Activated naive CD8-positive, alpha-beta T cell treated with anti-CD3 and anti-CD28 coated beads, Interleukin-2, amount 10 ng/mL, durations not matched to agents 7 days and 5 days (primary cell): ENCODE measurements at places on chromosomes 13 and 19. TPM values are rescaled to one million over a fixed set of nuclear protein-coding genes. Genes with fewer than 3 reads are reported as not detected.

Gene TTYH1
- total RNA-seq: 1.9 TPM

Gene CASP14
- not detected for total RNA-seq

Gene ZNF667
- 2.0 TPM for total RNA-seq

Gene C19orf73
- 1.7 TPM for total RNA-seq

Gene BEST2
- total RNA-seq: not detected

Gene ONECUT3
- total RNA-seq: not detected

Gene RNF225
- 0.94 TPM for total RNA-seq

Gene PDX1
- total RNA-seq: not detected

GRCh38 chr19:41783612-41784011 is 12.8 kb upstream of the CEACAM3 start:
- DNase-seq: no peak

DNA sequence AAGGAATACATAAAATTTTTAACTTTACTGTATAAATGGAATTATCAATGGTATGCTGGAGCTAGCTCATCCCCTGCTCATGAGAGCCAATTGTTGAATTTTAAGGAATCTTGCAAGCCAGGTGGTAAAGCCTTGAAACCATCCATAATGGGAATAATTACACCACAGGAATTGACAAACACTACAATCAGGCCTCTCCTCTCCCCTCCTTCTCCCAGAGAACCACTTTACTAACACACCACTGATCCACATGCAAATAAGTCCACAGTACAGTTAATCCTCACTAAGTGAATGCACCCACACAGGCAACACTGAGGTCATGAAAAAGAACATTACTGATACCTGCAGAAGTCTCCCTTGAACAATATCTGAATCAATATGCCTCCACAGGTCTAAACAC is 140.5 kb downstream of the KLF12 start:
- no peak for DNase-seq

DNA sequence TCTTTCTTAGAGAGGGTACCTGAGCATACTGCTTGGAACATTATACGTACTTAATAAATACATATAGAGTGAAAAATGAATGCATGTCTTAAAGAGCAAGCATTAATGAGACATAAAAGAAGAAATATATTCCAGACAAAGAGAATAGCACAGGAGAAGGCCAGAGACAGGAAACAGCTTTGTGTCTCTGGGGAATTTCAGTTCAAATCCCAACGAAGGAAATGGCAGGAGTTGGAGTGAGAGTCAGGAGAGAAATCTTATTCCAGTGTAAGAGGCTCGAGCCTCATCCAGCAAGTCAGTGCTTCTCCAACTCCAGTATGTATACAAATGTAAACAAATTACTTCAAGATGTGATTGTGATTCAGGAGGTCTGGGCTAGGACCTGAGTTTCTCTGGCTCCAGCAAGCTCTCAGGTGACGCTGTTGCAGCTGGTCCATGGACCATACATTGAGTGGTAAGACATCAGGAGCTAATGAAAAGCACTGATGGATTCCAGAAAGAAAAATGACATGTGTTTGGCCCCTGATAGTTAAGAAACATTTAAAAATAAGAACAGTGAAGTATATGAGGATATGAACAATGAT is 108.2 kb downstream of the RAP2A start:
- no peak for DNase-seq

GRCh38 chr13:67045357-67045756 is 184.8 kb downstream of the PCDH9 start:
- DNase-seq: no peak

DNA sequence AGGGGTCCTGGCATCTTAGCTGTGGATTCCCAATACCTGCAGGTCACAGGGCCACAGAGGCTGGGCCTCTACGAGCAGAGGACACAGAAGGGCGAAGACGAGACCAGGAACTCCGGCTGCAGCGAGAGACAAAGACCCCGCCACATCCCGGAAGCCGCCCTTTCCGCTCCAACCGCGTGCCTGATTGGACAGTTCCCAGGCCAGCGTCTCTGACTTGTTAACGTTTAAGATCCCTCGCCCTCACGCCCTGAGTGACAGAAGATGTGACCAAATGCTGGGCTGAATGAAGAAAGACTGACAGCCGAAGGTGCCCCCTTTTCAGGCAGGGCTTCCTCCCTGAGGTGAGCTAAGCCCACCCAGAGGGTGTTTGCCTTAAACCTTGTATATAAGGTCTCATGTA is at the start of gene ZNF98:
Gene ZNF98 (minus strand): TSS at position 136 of the 400 bp plus-strand sequence. CDS start 122 bp downstream, at position 14.
- no peak for DNase-seq

DNA sequence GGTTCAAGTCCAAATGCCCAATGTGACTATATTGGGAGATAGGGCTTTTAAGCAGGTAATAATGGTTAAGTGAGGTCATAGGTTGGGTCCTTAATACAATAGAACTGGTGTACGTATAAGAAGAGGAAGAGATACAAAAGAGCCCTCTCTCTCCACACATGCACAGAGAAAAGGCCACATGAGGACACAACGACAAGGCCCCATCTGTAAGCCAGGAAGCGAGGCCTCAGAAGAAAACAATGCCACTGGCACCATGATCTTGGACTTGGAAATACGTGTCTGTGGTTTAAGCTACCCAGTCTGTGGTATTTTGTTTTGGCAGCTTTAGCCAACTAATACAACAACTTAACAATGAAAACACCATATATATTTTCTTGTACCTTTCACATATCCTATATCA is 23.4 kb upstream of the RFC3 start:
- DNase-seq: no peak

DNA sequence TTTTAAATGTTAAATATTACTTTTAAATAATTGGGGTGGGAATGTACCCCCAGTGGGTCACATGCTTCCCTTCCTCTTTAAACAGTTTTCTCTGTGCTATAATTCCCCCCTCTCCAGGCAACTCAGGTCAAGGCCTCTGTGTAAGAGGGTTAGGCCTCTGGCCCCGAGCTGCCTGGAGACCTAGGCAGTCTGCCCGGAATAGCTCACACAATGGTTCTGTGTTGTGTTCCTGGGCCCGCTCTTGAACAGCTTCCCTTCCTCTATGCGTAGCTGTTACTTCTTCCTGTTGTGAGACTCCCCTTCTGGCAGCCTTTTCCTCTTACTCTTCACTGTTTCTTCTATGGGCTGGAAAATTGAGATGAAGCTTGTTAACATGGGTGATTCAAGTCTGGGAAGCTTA is 14.8 kb upstream of the ZNF492 start:
- no peak for DNase-seq

DNA sequence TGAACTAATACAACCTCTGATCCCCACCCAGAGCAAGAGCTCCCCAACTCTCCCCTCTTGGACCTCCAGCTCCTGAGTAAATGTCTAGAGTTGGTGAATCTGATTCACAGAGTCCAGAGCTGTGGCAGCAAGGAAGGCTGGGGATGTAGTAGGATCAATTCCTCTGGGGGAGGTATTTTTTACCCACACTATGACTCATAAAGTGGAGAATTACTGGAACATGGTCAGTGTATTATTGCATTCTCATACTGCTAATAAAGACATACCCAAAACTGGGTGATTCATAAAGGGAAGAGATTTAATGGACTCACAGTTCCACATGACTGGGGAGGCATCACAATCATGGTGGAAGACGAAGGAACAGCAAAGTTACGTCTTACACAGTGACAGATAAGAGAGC is 496.7 kb downstream of the EFNB2 start:
- DNase-seq: no peak

GRCh38 chr19:5624018-5624663 is 1.3 kb downstream of the SAFB start:
- DNase-seq: no peak

DNA sequence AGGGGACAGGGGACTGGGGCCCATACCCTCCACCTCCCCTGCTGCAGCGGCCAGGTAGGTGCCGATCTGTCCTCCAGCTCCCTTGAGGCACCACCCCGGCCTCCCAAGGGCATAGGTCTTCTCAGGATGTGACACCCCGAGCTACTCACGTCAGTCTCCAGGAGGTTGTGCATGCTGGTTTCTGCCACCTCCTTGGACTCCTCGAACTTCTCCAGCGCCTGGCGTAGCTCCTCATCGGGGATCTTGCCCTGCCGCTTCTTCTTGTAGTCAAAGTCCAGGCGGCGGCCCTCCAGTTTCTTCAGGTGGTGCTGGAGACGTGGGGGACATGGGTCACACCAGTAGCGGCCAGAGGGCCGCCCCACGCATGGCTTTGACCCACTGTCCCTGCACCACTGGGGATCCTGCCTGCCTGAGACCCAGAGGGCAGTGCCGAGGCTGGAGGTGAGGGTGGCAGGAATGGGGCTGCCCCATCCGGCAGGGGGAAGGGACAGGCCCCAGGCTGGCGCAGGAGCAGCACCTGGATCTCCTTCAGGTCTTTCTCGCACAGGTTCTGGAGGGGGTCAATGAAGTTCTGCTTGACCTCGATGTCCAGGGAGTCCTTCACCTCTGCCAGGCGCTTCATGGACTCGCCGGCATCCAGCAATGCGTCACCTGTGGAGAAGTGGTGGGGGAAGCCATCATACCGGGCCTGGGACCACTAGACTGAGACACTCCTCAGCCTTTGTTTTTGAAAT is 20.4 kb downstream of the MPND start:
- DNase-seq: peak; percentile 30

DNA sequence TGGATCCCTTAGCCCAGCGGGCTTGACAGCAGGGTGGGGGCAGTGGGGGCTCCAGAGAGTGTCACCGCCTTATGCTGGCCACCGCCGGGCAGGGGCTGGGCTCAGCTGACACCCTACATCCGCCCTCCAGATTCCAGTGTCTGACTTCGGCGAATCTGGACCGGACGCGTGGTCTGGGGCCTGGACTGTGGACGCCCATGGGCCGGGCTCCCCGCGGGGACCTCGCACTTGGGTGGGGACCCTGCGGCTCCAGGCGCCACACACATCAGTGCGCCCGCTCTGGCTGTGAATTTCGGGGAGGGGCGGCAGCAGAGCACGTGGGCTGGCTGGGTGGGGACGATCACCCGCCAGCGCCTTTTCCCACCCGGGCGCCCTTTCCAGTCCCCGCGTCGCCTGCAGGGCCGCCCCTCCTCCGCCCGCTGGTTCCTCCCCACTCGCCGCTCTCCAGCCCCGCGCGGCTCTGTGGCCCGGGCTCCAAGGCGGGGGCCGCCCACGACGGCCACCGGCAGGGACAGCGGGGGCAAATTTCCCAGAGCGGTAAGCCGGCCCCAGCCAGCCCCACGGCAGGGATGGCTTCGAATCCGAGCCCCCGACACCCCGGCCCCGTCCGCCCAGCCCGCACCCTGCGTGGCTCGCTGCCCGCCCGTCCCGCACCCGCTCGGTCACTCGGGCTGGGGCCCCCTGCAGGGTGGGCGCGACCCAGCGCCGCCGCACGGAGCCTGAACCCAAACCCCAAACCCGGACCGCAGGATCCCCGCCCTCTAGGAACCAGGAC is 23.3 kb upstream of the ZNF99 start:
- no peak for DNase-seq

- no peak for DNase-seq
Measured at GRCh38 chr19:17319473-17320238, 10.3 kb downstream of the DDA1 start.

GRCh38 chr19:53467485-53468262 is at the start of gene ZNF813:
ZNF813 (plus strand) TSS chr19:53467733; CDS start chr19:53483823, 16,090 bp downstream.
- DNase-seq: peak; percentile 98

DNA sequence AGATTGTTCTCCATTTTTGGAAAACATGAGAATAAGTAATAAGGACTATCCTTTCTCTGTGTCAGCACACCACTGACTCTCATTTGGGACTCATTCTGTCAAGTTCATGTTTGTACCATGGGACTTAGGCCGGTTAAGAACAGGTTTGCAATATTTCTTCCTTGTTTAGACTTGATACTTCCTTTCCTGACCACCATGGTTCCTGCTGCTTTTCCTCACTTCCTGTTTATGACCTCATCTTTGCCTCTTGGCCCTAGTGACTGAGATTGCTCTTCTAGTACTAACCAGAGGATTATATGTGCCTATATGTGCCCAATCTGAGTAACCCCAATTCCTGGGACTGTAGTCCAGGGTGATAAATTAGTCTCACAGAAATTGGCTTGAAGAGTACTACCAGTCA is 32.5 kb upstream of the NDFIP2 start:
- DNase-seq: no peak

- no peak for DNase-seq
Measured at GRCh38 chr19:6533746-6534418, 3.1 kb downstream of the TNFSF9 start.

DNA sequence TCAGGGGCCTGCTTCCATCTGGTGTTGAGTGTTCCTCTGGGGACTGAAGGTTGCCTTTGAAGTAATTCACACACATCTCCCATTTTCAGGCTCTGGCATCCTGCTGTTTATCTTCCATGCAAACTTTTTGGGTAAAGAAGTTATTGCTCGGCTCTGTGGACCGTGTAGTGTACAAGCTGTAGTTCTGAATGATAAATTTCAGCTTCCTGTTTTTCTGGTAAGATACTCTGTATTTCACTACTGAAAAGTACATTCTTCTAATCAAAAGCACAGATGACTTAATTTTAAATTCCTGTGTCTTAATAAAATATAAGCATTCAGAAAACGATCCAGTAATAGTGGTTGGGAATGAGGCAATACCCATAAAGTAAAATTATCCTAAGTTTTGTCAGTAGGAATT is 36.7 kb downstream of the MPHOSPH8 start:
- DNase-seq: no peak

DNA sequence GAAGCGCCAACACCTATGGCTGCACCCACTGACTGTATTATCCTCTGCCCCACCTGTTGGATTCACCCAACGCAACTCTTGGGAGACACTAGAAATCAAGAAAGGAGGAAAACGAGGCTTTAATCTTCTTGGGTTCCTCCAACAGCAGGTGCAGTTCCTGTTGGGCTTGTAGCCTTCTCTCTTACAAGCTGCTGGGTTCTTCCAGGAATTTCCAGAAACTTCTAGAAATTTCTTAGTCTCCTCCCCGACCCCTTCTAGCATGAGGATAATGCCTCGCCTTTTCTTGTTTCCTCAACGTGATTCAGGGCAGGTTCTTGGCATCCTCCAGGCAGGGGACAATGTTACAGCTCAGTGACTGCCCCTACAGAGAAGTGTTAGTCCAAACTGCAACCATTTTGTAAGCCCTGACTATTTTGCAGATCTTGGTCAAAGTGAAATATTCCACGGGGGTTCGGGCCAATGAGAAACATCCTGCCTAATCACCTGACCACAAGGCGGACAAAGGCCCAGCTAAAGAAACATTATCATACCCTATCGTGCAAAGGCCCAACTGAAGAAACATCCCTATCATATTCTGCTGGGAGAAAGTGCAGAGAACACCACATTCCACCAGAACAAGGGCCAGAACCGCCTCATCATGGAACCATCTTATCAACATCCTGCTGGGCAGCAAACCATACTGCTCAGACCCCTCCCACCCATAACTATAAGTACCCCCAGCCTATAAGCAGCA is 614 bp upstream of the PNMA8A start:
- DNase-seq: no peak

DNA sequence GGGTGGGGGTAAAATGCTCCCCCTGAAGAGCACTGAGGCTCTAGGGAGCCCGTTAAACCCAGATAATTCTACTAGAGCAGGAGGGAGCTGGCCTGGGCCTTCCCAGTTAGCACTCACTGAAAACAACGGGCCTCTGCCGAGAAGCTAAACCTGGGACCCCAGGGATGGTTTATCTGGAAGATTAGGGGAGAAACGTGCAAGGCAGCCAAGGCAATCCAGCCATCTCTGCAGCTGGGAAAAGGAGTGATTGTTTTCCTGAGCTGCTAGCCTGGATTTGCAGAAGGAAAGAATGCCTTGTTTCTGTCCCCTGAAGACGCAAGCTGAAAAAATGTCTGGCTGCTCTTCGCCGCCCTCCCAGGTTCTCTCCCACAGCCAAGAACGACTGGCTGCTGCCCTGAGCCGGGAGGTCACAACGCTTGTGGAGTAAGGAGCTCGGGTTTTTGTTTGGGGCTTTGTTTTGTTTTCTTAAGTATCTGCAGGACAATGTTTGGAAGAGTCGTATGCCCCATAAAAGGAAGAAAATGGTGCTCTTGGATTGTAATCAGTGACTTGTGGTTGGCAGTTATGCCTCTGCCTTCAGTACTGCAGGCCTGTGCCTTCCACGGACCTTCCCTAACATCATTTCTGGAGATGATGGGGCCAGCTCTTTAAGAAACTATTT is 31.5 kb downstream of the COL4A2 start:
- no peak for DNase-seq
